ENCODE measurements at places on chromosomes 2 and 18. TPM values are rescaled to one million over a fixed set of nuclear protein-coding genes. Genes with fewer than 3 reads are reported as not detected.

Gene MOCOS
- polyA plus RNA-seq = 1.4 TPM

Gene PLCL1
- 16.6 TPM for polyA plus RNA-seq

Gene NMUR1
- polyA plus RNA-seq = 0.74 TPM

Gene GPAT2
- polyA plus RNA-seq = 2.8 TPM

Gene HAAO
- polyA plus RNA-seq = 53.6 TPM

Gene LRRTM1
- 24.0 TPM for polyA plus RNA-seq

Gene RGPD8
- 4.0 TPM for polyA plus RNA-seq

Gene SRD5A2
- polyA plus RNA-seq = 0.06 TPM

Gene DSG3
- polyA plus RNA-seq = not detected

Gene UPP2
- 9.6 TPM for polyA plus RNA-seq

Gene UCN
- 1.0 TPM for polyA plus RNA-seq

Gene TACR1
- 2.1 TPM for polyA plus RNA-seq

Gene FBXO41
- polyA plus RNA-seq = 3.0 TPM

Gene GAD1
- 1.2 TPM for polyA plus RNA-seq

Gene SCN3A
- polyA plus RNA-seq = 0.56 TPM

Gene NOL4
- polyA plus RNA-seq = 2.1 TPM

Gene C1GALT1C1L
- polyA plus RNA-seq = 3.0 TPM

Gene GBX2
- 0.44 TPM for polyA plus RNA-seq

Gene C2orf92
- 22.1 TPM for polyA plus RNA-seq

Gene GALNT5
- polyA plus RNA-seq = 0.39 TPM

Gene ZSCAN30
- 63.7 TPM for polyA plus RNA-seq
